ENCODE measurements at places on chromosomes 1 and 21.
A peak's percentile ranks its signal among the peaks of the same experiment; 100 is the strongest.

- DNase-seq: no peak
Observed at GRCh38 chr1:21926814-21927532, 10.1 kb downstream of the HSPG2 start.

DNA sequence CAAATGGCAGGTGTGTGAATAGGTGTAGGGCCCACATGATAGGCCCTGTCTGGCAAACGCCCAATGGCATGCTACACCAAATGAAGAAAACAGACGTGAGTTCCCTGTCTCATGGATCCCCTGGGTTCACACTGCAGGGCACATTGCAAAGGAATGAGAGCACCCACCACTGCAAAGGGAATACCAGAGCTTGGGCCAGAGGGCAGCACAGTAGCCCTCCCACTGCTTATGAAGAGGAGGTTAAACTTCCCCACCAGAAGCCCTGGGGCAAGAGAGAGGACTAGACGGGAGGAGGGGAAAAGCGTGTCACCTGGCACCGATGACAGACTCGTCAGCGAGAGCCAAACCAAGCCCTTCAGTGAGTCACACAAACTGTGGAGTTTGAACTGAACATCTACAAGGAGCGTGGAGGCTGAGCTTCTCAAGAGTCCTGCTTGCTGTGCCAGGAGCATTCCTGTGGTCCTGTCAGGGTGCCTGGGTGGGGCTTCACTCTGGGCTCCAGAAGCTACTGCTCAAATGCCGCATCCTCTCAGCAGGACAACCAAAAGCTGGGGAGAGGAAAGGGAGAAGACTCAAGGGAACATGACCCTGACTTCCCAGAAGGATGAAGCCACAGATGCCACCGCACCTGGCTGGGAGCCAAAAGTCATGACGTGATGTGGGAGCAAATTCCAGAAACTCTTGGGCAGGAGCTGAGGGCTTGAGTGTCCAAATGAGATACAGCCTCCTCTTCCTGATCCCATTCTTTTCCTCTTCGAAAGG is 61.1 kb downstream of the TOMM20 start:
- DNase-seq: peak; percentile 60

- DNase-seq: peak; percentile 20
Observed at GRCh38 chr21:38355992-38356781, 99.4 kb downstream of the KCNJ15 start.

- peak; percentile 3 for DNase-seq
Observed at GRCh38 chr1:74504933-74505512, 7.4 kb downstream of the LRRC53 start.

DNA sequence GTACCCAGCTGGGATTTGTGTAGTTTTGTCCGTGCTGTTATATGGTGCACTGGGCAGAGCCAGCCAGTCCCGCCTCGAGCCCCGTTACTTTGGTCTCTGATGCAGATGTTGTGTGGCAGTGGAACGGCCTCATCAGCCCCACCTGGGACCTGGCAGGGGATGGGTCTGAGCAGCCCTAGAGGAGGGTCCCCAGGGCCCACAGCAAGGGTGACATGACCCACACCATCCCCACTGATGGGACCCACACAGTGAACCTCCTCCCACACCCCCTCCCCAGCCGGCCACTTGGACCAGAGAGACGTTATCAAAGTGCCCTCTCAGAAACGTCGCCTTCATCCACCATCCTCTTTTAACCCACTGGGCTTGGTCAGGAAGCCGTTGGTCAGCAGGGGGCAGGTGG is 42.0 kb upstream of the PCBP3 start:
- no peak for DNase-seq

GRCh38 chr1:233327651-233328141 is at the start of gene MAP3K21:
Gene MAP3K21 (plus strand): TSS chr1:233327724. CDS start chr1:233328029, 305 bp downstream.
- no peak for DNase-seq

DNA sequence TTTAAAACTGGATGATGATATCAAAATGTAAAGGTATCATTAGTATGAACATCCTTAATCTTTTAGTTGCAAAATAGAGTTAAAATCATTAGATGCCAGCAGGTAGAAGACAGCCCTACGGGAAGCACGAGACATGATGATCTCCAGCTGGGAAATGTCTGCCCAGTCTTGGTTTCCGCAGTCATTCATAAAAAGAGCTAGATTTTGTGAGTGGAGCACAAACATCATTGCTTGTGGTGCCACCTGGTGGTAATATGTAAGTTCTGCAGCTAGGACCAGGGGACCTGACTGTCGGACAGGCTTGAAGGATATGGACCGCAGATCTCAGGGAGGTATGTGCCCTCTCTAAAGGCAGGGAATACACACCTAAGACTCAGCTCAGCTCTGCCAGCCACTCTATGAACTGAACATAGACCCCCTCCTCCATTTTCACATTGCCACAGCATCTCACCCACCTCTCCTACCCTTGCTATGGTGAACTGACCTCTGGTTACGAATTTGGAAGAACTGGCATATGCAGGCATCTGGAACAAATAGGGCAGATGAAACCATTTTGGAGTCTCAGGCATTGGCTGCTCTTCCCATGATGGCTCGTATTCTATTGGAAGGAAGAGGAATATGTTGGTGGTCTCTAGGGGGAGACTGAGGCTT is 9.2 kb downstream of the FCMR start:
- DNase-seq: peak; percentile 72
